ENCODE measurements at places on chromosomes 16 and 17. TPM values are rescaled to one million over a fixed set of nuclear protein-coding genes. Genes with fewer than 3 reads are reported as not detected.
A peak's percentile ranks its signal among the peaks of the same experiment; 100 is the strongest.

- DNase-seq: no peak
- H3K27ac ChIP-seq: no peak overlapping the region
- H3K27me3 ChIP-seq: no peaks in the 10 kb centered on the region
- H3K4me3 ChIP-seq: no peak overlapping the region
- peaks cover 4% of the 10 kb centered on the region for H3K36me3 ChIP-seq
- peaks cover 11% of the 10 kb centered on the region for H3K4me1 ChIP-seq
These were observed 65.8 kb upstream of the CHMP6 start for GRCh38 chr17:80925688-80926335.

GRCh38 chr17:70520447-70520846 is 351.1 kb downstream of the KCNJ2 start:
- H3K4me1 ChIP-seq: peaks cover 7% of the 10 kb centered on the region
- H3K27ac ChIP-seq: no peak overlapping the region
- H3K36me3 ChIP-seq: no peaks in the 10 kb centered on the region
- no peak for DNase-seq
- no peaks in the 10 kb centered on the region for H3K27me3 ChIP-seq
- no peak overlapping the region for H3K4me3 ChIP-seq

DBF4B gene
- 2.0 TPM for total RNA-seq

DNA sequence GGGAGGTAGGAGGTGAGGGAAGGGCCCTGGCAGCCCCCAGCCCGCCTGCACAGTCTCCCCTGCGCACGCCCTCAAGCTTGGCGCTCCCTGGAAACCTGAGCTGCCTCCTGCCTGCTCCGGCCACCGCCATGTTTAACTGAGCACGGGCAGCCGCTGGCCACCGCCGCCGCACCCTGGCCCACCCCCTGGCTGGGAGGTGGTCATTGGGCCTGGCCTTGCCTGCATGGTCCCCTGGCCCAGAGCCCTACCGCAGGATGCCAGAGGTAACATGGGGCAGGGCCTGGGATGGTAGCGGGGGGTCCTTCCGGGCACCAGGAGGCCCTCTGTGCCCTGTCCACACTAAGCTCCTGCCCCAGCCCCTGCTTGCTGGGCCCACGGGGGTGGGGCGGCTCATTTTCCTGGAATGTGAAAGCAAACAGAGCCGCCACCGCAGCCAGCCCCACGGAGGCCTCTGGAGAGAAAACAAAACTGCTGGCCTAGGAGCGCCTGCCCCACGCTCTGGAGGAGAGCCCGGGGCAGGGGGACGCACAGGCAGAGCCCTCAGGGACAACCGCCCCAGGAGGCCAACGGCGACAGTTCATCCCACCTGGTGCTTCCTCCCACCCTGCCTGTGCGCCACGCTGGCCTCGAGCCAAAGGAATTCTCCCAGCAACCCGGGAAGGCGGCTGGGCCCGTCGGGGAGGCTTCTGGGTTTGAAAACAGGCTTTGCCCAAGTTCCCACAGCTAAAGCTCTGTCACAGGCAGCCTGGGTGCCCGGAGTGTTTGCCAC is 8.9 kb downstream of the NHERF2 start:
- peaks cover 12% of the 10 kb centered on the region for H3K36me3 ChIP-seq
- H3K4me3 ChIP-seq: peak overlapping the region; percentile 31
- peak; percentile 58 for DNase-seq

KCNJ12 gene
- total RNA-seq: 3.8 TPM

DNA sequence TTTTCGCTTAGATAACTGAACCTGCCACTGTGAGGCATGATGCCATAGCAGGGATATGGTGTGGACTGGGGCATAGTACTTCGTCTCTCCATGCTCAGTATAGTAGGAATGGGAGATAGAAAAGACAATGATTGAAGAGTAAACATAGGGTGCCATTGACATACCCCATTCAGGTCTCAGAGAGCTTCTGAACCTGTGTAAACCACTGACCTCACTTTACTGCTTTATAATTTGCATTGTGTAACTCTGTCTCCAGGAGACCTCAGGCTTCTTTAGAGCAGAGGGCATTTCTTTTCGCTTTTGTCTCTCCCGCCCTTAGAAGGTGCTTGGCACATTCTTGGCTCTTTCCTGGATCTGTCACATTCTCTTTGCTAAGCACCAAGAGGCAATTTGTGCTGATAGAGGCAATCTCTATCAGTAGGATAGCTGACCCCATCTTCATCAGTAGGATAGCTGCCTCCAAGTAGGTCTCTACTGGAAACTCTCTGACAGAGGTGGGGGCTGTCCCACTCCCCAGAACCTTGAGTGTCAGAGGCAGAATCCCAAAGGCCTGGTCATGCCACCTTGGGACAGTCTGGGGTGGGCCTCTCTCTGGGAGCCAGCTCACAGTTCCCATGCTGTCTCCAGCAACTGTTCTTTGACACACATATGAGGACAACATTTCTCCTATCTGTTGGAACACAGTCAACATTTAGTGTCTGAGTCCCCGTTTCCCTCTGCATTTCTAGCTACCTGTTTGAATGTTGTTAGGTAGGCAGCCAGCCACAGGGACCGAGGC is 181.9 kb downstream of the UTP18 start:
- no peaks in the 10 kb centered on the region for H3K4me1 ChIP-seq
- H3K27me3 ChIP-seq: no peaks in the 10 kb centered on the region
- H3K27ac ChIP-seq: no peak overlapping the region
- no peaks in the 10 kb centered on the region for H3K36me3 ChIP-seq
- no peak overlapping the region for H3K4me3 ChIP-seq

- no peak overlapping the region for H3K4me3 ChIP-seq
- DNase-seq: peak; percentile 16
- no peaks in the 10 kb centered on the region for H3K36me3 ChIP-seq
- H3K27me3 ChIP-seq: no peaks in the 10 kb centered on the region
- no peaks in the 10 kb centered on the region for H3K4me1 ChIP-seq
These were observed 16.7 kb upstream of the MYO18A start for GRCh38 chr17:29196769-29197515.

CDRT15L2 gene
- not detected for total RNA-seq

PROCA1 gene
- 3.8 TPM for total RNA-seq

AXIN2 gene
- 135 TPM for total RNA-seq

GRCh38 chr16:76176153-76176552 is 101.0 kb upstream of the CNTNAP4 start:
- no peak overlapping the region for H3K4me3 ChIP-seq
- H3K27ac ChIP-seq: no peak overlapping the region
- H3K4me1 ChIP-seq: no peaks in the 10 kb centered on the region
- no peaks in the 10 kb centered on the region for H3K36me3 ChIP-seq
- no peaks in the 10 kb centered on the region for H3K27me3 ChIP-seq
- DNase-seq: no peak

PIGQ gene
- total RNA-seq: 69.7 TPM

DNA sequence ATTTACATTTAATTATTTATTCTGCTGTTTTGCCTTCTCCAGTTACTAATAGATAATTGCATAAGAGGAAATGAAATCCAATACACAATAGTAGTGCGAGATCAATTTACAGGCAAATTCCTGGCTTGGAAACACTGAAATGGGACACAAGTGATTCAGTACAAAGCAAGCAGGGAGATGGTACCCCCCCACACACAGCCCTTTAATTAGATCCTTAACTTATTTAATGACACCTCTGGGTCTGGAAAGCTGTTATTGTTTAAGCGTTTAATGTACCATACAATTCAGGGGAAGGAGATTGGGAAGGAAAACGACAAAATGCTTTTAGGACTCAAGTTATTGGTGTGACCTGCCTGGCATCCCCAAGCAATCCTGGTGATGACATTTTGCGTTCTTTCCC is 318.2 kb downstream of the NPIPA8 start:
- no peak for DNase-seq
- H3K4me1 ChIP-seq: no peaks in the 10 kb centered on the region
- no peaks in the 10 kb centered on the region for H3K36me3 ChIP-seq
- no peak overlapping the region for H3K27ac ChIP-seq
- no peaks in the 10 kb centered on the region for H3K27me3 ChIP-seq

DNA sequence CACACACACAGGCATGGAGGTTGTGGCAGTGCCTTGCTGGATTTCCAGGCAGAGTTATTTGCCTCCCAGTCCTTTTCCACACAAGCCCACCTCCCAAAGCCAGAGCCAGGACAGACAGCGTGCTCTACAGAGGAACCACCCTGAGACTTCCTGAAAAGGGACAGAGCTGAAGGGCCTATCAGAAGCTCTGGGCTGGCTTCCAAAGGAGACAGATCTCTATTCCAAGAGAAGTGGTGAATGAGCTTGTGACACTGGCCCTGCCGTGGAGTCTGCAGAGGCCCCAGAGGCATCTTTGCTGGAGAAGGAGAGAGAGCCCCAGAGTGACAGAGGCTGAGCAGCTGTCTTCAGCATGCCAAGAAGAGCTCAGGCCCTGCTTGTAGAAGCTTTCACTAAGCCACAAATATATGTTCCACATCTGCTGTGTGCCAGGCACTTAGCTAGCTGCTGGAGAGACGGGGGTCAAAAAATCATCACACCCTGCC is 8.3 kb upstream of the LPCAT2 start:
- no peak overlapping the region for H3K27ac ChIP-seq
- H3K36me3 ChIP-seq: no peaks in the 10 kb centered on the region
- H3K4me3 ChIP-seq: no peak overlapping the region

Measured in upper lobe of left lung (tissue), 6 donors.